RPMI7951 (cell line): ENCODE measurements at places on chromosomes 6 and 20. TPM values are rescaled to one million over a fixed set of nuclear protein-coding genes. Genes with fewer than 3 reads are reported as not detected.

GRCh38 chr6:92433911-92434310, 985.4 kb downstream of the EPHA7 start:
- no peak for DNase-seq

Gene GFRA4
- total RNA-seq, result not detected in 2 replicates

DNA sequence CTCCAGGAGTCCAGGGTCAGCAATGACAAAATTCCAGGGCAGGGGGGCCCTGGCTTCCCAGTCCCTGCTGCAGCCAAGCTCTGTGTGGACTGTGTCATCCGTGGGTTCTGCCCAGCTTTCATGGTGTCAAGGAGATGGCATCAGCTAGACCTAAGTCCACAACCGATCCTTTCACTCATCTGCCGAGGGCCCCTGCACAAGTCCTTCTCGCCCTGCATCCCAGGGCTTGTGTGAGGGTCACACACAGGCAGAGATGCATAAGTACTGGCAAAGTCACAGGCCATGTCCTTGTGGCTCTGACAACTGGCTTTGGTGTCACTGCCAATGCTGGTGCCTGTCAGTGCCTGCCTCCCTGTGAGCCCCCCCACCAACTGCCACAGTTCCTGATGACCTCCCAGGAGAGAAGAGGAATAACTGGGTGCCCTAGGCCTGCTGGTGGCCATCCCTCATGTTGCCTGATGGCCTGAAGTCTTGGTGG, 181.4 kb upstream of the CST7 start:
- DNase-seq, result no peak

Gene MUC21
- total RNA-seq, result not detected in 2 replicates

Gene SCGN
- not detected in 2 replicates for total RNA-seq

DNA sequence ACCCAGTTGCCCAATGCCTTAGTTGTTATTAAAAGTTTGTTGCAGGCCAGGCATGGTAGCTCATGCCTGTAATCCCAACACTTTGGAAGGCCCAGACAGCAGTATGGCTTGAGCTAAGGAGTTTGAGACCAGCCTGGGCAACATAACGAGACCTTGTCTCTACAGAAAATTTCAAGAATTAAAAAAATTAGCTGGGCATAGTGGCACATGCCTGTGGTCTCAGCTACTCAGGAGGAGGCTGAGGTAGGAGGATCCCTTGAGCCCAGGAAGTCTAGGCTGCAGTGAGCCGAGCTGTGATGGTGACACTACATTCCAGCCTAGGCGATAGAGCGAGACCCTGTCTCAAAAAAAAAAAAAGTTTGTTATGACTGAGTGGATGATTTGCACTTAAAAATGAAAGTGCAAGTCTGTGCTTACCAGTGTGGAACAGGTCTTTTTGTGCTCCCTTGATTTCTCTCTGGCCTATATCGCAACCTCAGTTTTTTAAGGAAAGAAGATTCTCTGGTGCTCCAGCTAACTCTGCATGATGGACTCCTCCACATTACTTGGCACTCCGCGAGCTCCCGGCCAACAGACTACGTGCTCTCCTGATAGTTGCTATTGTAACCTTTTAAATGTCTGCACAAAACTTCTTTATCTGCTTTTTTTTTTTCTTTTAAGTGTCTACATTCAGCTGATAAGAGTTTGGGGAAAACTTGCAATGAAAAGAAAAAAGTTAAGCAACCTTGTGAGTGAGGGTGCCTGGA, 22.1 kb downstream of the ZKSCAN3 start:
- no peak for DNase-seq

Gene ZSWIM3
- 9.3 and 9.4 TPM in 2 replicates for total RNA-seq

Gene TMC2
- not detected in 2 replicates for total RNA-seq

Gene HEY2
- 0.10 and 0.36 TPM in 2 replicates for total RNA-seq

- DNase-seq, result no peak
These were observed 40.9 kb downstream of the PTPRA start for GRCh38 chr20:2914160-2914559.

- no peak for DNase-seq
These were observed 52.5 kb downstream of the RBL1 start for GRCh38 chr20:37042986-37043972.

DNA sequence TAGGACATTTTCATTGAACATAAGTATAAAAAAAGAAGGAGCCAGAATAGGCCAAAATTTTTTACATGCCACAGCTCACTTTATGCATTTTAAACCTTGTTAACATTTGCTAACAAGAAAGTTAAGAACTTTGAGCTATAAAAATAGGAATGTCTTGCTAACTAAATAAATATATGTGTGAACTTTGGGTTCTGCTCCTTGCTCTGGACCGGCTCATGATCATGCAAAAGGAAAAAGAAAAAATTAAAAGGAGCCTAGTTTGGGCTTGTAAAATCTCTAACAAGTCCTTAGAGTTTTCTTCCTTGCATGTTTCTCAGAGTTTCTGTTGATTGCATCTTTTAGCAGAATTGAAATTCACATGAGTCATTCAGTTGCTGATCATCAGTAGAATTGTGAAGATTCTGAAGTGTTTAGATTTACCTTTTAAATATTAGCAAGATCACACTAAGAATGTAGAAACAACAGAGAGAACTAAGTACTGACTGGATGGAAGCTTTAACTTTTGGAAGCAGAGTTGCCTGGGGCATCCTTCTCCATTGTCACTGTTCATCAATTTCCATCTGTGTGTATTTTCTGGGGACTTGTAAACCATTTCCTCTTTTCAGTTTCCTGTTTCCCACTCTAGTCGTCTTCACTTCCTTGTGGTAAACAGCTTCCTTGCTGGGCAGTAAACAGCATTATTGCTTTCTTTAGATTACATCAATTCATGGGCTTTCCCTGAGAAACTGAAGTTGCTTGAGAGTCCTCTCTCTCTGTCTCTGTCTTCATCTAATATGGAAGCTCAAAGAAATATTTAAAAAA, 458.4 kb upstream of the BTBD3 start:
- no peak for DNase-seq
